AG09309 (cell line): ENCODE measurements at places on chromosomes 2 and 18.

DNA sequence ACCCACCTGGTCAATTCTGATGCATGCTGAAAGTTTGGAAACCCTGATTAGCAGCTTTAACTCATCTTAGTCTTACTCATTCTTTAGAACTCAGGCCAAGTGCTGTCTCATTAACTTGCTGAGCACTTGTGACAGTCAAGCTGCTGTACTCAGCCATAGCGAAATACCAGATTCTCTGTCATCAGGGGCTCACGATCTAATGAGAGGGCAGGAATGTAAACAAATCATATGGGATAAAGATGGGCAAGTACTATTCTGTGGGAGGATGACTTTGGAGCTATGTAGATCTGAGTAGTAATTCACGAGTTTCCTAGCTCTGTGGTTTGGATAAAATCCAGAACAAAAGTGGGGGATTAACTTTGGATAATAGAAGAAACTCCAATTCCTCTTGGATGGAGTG lies 376.6 kb downstream of the HRH4 start:
- peak; percentile 45 for DNase-seq

DNA sequence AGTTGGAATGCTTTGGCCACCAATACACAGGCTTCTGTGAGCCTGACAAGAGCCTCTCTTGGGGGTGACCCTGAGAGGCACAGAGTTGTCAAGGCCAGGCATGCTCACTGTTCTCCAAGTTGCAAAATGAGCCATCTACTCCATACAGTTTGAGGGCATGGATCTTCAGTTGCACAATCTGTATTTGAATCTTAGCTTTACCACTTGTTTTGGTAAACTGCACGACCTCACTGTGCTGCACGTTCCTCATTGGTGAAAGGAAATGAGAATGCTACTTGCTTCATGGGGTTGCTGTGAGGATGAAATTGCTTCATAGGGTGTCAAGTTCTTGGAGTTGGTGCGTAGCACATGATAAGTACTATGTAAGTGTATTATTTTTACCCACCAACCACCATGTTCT lies 12.0 kb upstream of the HAAO start:
- no peak for DNase-seq

DNA sequence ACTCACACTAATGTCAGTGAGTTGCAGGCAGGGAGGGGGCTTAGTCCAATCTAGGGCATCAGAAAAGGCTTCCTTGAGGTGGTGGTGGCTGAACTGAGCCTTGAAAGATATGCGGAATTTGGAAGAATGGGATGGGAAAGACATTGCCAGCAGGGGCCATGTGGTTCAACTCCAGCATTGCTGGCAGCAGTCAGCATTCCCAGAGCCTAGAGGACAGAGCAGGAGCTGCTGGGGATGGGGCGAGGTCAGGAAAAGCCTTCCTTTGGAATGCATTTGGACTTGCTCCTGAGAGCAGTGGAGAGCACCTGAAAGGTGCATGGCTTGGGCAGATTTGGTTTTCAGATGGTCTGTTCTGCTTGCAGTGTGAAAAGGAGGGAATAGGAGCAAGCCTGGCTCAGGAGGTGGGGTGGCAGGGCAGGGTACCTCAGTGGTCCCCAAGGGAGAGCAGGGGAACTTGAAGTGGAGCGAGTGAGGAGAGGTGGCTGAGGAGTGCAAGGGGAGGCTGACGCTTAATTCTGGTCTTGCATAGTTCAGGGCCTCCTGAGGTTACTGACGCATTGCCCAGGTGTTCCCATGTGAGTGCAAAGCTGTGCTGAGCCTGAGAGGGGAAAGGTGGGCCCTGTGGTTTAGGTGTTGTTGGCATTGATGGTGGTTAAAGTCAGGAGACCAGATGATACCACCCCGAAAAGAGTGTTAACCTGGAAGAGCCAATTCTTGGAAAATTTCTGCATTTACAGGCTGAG lies 112.1 kb upstream of the MGAT5 start:
- no peak for DNase-seq

DNA sequence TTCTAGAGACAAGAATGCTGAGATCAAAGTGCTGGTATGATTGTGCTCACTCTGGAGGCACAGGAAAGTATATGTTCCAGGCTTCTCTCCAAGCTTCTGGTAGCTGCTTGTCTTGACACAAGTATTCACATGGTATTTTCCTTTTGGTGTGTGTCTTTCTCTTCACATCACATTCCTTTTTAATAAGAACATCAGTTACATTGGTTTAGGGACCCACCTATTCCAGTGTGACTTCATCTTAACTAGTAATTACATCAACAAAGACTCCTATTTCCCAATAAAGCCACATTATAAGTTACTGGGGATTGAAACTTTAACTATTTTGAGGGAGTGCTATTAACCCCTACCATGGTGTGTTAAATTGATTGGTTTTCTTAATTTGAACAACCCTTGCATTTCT lies 119.1 kb downstream of the FSIP2 start:
- no peak for DNase-seq

- DNase-seq: no peak
Measured at GRCh38 chr2:196546151-196546919, 93.2 kb upstream of the CCDC150 start.

DNA sequence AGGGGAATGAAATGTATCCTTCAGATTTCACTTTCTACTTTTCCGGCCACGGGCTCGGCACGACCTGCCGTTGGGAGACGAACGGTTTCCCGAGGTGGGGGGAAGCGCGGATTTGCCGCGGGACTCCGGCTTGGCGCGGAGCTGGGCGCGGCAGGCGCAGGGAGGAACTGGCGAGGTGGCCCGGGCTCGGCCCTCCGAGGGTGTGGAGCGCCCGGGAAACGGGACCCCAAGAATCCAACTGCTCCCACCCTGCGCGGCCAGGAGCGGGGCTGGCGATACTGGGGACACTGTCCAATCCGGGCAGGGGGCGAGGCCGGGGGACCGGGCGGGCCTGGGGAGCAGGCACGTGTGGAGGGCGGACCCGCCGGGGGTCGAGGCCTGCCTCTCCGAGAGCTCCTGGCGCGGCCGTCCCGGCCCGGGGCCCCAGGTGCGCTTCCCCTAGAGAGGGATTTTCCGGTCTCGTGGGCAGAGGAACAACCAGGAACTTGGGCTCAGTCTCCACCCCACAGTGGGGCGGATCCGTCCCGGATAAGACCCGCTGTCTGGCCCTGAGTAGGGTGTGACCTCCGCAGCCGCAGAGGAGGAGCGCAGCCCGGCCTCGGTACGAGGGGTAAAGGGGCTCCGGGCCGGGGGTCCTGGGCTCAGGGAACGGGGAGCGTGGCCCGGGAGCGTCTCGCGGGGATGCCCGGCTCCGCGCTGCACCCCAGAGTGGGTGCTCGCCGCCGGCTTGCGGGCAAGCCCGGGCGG lies at the start of gene ANXA4:
Gene ANXA4 (plus strand): TSS at position 560 of the 747 bp plus-strand sequence. CDS start 39,432 bp downstream, outside the sequence.
- no peak for DNase-seq

GRCh38 chr18:24278591-24278990 lies 119.0 kb downstream of the OSBPL1A start:
- DNase-seq: no peak

- DNase-seq: no peak
Measured at GRCh38 chr2:47697000-47697601, 85.8 kb upstream of the MSH6 start.

DNA sequence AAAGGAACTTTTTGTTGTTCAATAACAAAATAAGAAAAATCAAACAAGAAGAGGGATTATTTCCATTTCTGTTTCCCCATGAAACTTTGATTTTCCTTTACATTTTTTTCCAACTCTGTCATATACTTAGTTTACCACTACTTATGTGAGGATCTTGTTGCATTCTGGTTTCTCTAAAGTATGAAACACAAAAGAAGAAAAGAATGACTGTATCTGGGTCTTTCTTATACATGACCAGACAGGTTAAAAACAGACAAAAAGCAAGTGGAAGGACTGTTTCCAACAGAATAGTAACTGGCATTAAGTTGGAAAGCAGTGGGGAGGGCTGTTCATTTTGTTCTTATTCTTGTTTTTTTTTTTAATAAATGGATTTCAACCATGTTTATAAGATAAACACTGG lies 1207.8 kb upstream of the FAM98A start:
- DNase-seq: no peak

- DNase-seq: no peak
Measured at GRCh38 chr2:218043701-218044109, 25.3 kb upstream of the RUFY4 start.

DNA sequence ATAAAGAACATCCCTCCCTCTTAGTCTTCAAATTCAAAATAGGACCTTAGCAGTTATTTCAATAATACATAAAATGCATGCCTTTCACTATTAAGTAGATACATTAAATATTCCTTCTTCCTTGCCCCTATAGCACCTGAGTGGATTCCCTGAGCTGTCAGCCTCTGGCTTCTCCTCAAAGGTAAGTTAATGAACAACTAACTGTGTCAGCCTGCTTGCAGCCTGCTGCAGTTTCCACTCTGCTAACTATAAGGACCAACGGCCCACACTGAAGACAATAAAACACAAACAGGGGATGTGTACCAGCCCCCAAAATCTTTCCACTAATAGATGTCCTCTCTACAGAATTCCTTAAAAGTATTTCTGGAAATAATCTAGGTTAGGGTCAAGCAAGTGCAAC lies 5.0 kb downstream of the KCTD1 start:
- DNase-seq: no peak

DNA sequence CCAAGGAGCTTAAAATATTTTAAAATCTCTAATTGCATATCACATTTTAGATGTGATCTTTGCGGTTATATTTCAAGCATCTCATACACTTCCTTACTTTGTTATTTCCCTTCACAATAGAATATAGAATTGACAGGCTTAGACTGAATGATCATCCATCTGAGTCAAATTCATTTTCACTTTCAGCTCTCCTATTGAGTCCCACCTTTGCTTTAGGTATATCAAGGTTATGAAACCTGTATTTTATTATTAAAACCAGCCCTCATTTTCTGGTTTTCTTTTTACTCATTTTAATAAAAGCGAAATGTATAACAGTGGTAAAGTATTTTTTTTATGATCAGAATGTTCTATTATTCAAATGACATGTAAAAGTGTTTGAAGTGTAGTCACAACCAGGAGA lies 162.9 kb upstream of the KYNU start:
- no peak for DNase-seq

- DNase-seq: no peak
Measured at GRCh38 chr18:3152294-3152693, 67.5 kb downstream of the MYOM1 start.

DNA sequence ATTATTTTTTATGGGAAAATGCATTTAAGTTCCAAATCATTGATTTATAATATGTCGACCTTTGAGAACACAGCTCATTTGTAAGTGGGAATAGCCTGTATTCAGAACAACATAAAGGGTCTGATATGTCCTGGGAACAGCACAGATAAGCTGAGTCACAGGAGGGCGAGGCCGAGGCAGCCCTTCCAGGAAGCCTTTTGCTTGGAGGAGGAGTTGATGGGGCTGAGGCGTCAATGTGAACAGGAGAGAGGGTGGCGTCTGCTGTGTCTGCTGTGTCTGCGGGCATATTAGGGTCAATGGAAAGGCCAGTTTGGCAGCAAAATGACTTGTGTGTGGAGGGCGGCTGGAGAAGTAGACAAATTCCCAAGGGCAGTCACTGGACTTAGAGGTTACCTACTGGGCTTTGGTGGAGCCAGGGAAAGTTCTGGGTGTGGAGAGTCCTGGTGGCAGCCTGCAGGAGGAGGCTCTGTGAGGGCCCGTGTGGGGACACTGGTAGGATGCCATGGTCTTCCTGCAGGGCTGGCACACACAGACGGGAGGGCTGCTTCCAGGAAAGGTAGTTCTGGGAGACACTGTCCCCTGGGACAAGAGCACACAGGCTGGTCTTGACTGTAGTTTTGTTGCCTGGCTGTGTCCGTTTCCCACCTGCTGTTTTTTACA lies 128.1 kb downstream of the GLI2 start:
- DNase-seq: no peak
